GM23248 (cell line): ENCODE measurements at places on chromosomes 7 and 10. TPM values are rescaled to one million over a fixed set of nuclear protein-coding genes. Genes with fewer than 3 reads are reported as not detected.

The EPHB6 gene
- polyA plus RNA-seq: 0.98 and 1.2 TPM in 2 replicates

The LIPK gene
- polyA plus RNA-seq: not detected in 2 replicates

The MOGAT3 gene
- not detected in 2 replicates for polyA plus RNA-seq

The INSYN2A gene
- polyA plus RNA-seq: 0.20 and 0.54 TPM in 2 replicates

The ANKRD30A gene
- polyA plus RNA-seq: not detected in 2 replicates

The RBAK gene
- polyA plus RNA-seq: 4.6 and 5.1 TPM in 2 replicates

The LRIT1 gene
- polyA plus RNA-seq: not detected in 2 replicates

The PARD3 gene
- 6.3 and 7.7 TPM in 2 replicates for polyA plus RNA-seq

The OPALIN gene
- not detected in 2 replicates for polyA plus RNA-seq

The PTPN20 gene
- 0.13 and 0.15 TPM in 2 replicates for polyA plus RNA-seq

The LRRC61 gene
- not detected in 2 replicates for polyA plus RNA-seq

The AFAP1L2 gene
- not detected in 2 replicates for polyA plus RNA-seq

The FAM204A gene
- 87.2 and 90.0 TPM in 2 replicates for polyA plus RNA-seq

DNA sequence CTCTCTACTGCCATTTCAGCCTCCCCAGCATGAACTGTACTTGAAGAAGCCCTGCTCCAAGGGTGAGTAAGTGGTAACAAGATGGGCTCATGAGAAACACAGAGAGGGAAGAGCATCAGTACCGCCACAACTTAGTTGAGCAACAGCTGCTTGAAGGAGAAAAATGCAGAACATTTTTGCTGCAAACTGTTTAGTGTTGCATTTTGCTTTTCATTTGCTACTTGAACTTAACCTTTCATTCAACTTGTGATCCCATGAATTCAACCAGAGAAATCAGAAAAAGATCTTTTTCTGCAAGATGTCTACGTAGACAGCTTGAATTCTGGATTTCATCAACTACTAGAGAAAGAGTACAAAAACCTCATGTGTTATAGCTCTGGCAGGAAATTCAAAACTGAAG, 40.7 kb downstream of the ANK3 start:
- peak; percentile 47 for DNase-seq

DNA sequence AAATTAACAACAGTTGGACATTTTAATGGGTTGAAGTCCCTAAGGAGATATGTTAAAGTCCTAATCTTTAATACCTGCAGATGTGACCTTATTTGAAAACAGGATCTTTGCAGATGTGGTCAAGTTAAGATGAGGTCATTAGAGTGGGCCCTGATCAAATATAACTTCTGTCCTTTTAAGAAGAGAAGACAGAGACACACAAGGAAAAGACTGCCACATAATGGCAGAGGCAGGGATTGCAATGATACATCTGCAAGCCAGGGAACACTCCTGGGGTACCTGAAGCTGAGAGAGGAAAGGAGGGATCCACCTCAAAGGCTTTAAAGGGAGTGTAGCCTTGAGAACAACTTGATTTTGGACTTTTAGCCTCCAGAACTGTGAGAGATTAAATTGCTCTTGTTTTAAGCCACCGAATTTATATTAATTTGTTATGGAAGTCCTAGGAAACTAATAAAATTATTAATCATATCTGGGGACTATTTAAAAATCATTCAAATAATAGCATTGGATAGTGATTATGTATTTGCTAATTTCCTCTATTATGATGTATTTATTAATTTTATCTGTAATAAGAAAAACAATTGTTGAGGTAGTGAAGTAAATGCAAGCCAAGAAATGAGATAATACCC, 700.0 kb upstream of the PCDH15 start:
- peak; percentile 52 for DNase-seq

DNA sequence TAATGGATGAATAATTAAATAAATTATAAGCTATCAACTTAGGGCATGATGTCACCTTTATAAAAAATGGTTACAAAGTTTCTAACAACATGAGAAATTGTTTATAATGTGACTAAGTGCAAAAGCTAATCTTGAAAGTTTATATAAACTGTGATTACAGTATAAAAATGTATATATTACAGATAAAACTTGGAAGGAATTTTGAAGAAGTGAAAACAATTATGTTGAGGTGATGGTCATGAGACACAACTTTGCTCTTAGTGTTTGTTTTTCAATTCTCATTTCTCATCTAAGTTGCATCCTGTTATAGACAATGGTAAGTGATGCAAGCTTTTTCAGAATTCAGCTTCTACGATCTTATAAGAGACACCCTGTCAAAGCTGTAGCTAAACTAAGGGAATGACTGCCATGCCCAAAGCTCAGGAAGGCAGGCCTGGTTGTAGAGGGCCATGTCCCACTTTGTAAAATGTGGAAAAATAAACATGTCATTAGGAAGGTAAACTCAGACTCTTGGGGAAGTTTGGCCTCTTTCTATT, 23.9 kb downstream of the MACC1 start:
- DNase-seq: no peak

- no peak for DNase-seq
These were observed 9.4 kb upstream of the MIOS start for GRCh38 chr7:7557252-7557651.

- DNase-seq: peak; percentile 32
These were observed 16.5 kb downstream of the DENND10 start for GRCh38 chr10:119120413-119120867.

GRCh38 chr10:91884536-91884935, 24.8 kb downstream of the FGFBP3 start:
- DNase-seq: no peak

- no peak for DNase-seq
These were observed 37.9 kb downstream of the FAM20C start for GRCh38 chr7:230274-230673.

- peak; percentile 99 for DNase-seq
These were observed 67.5 kb upstream of the INSIG1 start for GRCh38 chr7:155230169-155230593.

- peak; percentile 40 for DNase-seq
These were observed 209.7 kb upstream of the AUTS2 start for GRCh38 chr7:69388452-69389137.
